Esophagus muscularis mucosa (tissue), 4 donors: ENCODE measurements at places on chromosomes 5 and 9. TPM values are rescaled to one million over a fixed set of nuclear protein-coding genes. Genes with fewer than 3 reads are reported as not detected.

DNA sequence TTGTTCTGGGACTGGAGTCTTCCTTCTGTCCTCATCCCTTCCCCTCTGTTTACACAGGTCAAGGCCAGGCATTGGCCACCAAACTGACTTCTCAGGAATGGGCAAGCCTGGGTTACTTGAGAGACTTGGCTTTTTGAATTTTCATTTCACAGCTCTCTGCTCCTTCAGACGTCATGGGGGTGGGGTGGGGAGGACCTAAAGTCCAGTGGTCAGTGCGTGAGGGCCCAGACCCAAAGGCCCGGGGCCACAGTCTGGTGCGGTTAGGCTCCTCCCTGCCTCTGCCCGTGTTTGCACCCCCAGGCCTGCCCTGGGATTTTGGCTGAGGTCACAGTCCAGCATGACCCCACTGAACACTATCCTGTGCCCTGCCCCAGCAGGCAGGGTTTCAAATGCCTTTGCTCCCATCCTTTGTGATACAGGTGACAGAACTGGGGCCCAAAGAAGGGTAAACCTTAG, 4.1 kb upstream of the CXXC5 start:
- no peak overlapping the region for H3K4me3 ChIP-seq
- peaks cover 25% of the 10 kb centered on the region for H3K4me1 ChIP-seq
- DNase-seq: no peak
- H3K27me3 ChIP-seq: peaks cover under 1% of the 10 kb centered on the region
- H3K27ac ChIP-seq: no peak overlapping the region
- H3K36me3 ChIP-seq: no peaks in the 10 kb centered on the region

DNA sequence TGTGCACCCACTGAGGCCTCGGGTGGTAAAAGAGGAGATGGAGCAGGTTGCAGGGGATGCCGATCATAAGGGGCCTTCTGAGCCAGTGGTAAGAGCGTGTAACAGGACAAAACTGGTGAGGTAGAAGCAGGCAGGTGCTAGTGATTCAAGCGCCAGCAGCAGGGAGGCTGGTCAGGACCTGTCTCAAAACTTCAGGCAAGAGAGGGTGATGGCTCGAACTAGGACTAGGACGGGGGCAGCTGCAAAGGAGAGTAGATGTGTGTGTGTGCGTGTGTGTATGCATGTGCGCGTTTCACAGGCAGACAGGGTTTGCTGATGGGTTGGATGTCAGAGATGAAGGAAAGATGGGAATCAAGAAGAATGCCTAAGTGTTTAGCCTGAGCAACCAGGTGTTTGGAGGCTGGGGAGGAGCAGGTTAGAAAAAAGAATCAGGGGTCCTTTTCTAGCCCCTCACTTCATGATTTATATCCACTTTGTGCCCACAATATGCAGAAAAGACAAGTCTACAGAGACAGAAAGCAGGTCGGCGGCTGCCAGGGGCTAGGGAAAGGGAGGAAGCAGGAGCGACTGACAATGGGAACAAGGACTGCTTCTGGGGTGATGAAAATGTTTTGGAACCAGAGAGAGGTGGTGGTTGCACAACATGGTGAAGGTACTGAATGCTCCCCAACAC, 15.2 kb downstream of the HRH2 start:
- H3K36me3 ChIP-seq: no peaks in the 10 kb centered on the region
- H3K27me3 ChIP-seq: no peaks in the 10 kb centered on the region
- DNase-seq: no peak
- no peak overlapping the region for H3K4me3 ChIP-seq
- no peak overlapping the region for H3K27ac ChIP-seq

- no peaks in the 10 kb centered on the region for H3K36me3 ChIP-seq
- no peaks in the 10 kb centered on the region for H3K4me1 ChIP-seq
- no peak for DNase-seq
- H3K27ac ChIP-seq: no peak overlapping the region
- no peak overlapping the region for H3K4me3 ChIP-seq
These were observed 30.6 kb downstream of the TRMO start for GRCh38 chr9:97891736-97892135.

DNA sequence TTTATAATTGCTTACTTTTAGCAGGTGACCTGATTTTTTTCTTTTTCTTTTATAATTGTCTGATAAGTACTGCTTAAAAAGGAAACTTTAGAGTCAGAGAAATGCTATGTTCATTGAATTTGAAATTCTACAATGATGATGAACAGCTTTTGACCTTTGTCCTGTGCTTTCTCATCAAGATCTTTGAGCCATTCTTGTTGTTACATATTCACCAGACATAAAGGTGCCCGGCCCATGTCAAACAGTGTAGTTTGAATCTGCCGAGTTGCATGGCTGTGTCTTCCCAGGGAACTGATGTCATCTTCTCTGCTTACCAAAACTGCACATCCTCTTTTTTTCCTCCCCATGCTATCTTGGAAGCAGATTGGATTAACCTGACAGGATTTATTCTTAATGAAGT, 163.6 kb downstream of the LRRC70 start:
- H3K27me3 ChIP-seq: no peaks in the 10 kb centered on the region
- H3K4me1 ChIP-seq: no peaks in the 10 kb centered on the region
- H3K36me3 ChIP-seq: no peaks in the 10 kb centered on the region
- H3K27ac ChIP-seq: no peak overlapping the region

- H3K27ac ChIP-seq: no peak overlapping the region
- no peaks in the 10 kb centered on the region for H3K27me3 ChIP-seq
- DNase-seq: no peak
- no peaks in the 10 kb centered on the region for H3K4me1 ChIP-seq
- H3K36me3 ChIP-seq: no peaks in the 10 kb centered on the region
These were observed 680.6 kb downstream of the SEMA5A start for GRCh38 chr5:8865266-8865665.

- DNase-seq: peak; percentile 62
- no peaks in the 10 kb centered on the region for H3K27me3 ChIP-seq
- no peaks in the 10 kb centered on the region for H3K4me1 ChIP-seq
- H3K4me3 ChIP-seq: no peak overlapping the region
These were observed 271.6 kb downstream of the PLK2 start for GRCh38 chr5:58188262-58188651.

GRCh38 chr5:59187857-59188256, 605.0 kb downstream of the RAB3C start:
- H3K27ac ChIP-seq: peak overlapping the region; percentile 31
- no peaks in the 10 kb centered on the region for H3K36me3 ChIP-seq

DNA sequence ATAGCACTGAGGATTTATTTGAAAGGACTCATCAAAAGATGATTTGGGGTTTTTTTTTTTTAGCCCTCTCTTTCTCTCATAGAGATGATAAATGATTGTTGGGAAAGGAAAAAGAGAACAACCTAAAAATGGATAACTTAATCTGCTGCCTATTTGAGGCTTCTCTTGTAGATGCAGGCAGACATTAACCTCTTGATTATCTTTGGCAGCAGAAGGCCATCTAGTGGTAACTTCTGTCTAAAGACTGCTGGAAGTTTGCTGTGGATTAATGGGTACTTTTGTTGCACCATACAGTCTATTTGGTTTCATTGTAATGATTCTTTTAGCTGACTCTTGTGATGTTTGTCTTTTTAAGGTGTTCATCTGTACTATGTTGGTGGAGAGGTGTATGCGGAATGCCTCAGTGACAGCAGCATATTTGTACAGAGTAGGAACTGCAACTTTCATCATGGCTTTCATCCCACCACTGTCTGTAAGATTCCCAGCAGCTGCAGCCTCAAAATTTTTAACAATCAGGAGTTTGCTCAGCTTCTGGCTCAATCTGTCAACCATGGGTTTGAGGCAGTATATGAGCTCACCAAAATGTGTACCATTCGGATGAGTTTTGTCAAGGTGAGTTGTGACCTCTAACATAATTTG, 18.8 kb downstream of the SMIM32 start:
- DNase-seq: no peak
- no peak overlapping the region for H3K4me3 ChIP-seq
- no peaks in the 10 kb centered on the region for H3K4me1 ChIP-seq
- H3K27ac ChIP-seq: no peak overlapping the region

- no peaks in the 10 kb centered on the region for H3K27me3 ChIP-seq
- no peaks in the 10 kb centered on the region for H3K36me3 ChIP-seq
- no peak overlapping the region for H3K27ac ChIP-seq
- no peaks in the 10 kb centered on the region for H3K4me1 ChIP-seq
These were observed 585.2 kb upstream of the TUSC1 start for GRCh38 chr9:26263478-26263877.

DNA sequence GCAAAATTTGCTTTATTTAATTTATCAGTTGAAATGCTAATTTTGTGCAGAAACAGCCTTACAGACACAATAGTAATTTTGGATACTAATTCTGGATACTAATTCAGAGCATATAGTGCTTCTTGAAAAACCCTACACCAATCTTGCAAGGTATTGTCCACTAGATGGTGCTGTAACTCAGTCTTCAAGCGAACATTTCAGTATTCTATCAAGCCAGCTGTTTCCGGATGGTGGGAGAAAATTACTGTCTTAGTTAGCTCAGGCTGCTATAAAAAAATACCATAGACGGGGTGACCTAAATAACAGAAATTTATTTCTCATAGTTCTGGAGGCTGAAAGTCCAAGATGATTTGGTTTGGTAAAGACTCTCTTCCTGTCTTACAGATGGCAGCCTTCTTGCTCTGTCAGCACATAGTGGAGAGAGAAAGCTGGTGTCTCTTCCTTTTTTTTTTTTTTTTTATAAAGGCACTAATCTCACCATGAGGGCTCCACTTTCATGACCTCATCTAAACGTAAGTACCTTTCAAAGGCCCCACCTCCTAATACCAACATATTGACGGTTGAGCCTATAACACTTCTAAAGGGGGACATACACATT, 1306.5 kb upstream of the CDH9 start:
- no peaks in the 10 kb centered on the region for H3K36me3 ChIP-seq
- no peak overlapping the region for H3K4me3 ChIP-seq
- H3K27ac ChIP-seq: no peak overlapping the region
- H3K4me1 ChIP-seq: no peaks in the 10 kb centered on the region
- no peak for DNase-seq
- no peaks in the 10 kb centered on the region for H3K27me3 ChIP-seq

DNA sequence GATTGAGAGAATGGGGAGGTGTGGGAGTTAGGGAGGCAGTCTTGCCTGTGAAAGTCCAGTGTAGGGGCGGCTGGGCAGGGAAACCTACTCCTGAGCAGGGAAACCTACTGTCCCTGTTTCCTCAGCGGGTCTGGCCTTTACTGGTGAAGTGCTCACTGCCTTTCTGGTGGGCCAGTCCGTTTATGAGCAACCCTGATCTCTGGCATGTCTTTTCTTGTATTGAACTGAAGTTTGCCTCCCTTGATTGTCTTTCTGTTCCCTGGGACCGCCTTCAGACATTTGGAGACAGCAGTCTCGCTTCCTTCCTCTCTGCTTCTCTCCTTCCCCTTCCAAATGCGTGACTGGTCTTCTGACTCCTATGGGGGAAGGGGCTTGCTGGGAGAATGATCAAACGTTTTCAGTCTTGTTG, 2.9 kb downstream of the SNX18 start:
- DNase-seq: peak; percentile 91
- H3K4me3 ChIP-seq: peak overlapping the region; percentile 99
- H3K4me1 ChIP-seq: peaks cover 57% of the 10 kb centered on the region
- no peaks in the 10 kb centered on the region for H3K27me3 ChIP-seq
- peak overlapping the region; percentile 96 for H3K27ac ChIP-seq

- no peak overlapping the region for H3K27ac ChIP-seq
- H3K27me3 ChIP-seq: no peaks in the 10 kb centered on the region
- no peak overlapping the region for H3K4me3 ChIP-seq
- no peaks in the 10 kb centered on the region for H3K36me3 ChIP-seq
- H3K4me1 ChIP-seq: no peaks in the 10 kb centered on the region
These were observed 7.2 kb upstream of the TLR4 start for GRCh38 chr9:117697046-117697445.

GRCh38 chr9:112032009-112032408, 135.4 kb downstream of the UGCG start:
- peaks cover 39% of the 10 kb centered on the region for H3K4me1 ChIP-seq
- no peak overlapping the region for H3K27ac ChIP-seq
- H3K36me3 ChIP-seq: no peaks in the 10 kb centered on the region
- no peaks in the 10 kb centered on the region for H3K27me3 ChIP-seq
- no peak for DNase-seq

DNA sequence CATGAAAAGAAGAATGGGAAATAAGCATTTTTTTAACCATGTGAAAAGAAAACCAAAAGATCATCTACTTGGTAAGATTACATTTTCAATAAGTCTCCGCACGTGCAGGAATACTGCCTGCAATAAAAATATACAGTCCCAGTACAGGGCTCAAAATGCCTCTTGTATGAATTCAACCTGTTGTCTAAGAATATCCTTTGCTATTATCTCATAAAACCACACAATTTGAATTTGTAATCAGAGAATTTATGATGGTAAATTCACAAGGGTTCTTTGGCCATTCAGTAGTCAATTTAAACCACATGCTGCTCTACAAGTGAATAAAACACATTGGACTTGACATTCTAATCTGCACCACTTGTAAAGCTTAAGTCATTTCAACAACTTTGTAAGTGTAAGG, 46.6 kb downstream of the ST8SIA4 start:
- DNase-seq: no peak
- H3K4me3 ChIP-seq: no peak overlapping the region
- no peaks in the 10 kb centered on the region for H3K4me1 ChIP-seq
- H3K27ac ChIP-seq: no peak overlapping the region
- H3K27me3 ChIP-seq: no peaks in the 10 kb centered on the region

DNA sequence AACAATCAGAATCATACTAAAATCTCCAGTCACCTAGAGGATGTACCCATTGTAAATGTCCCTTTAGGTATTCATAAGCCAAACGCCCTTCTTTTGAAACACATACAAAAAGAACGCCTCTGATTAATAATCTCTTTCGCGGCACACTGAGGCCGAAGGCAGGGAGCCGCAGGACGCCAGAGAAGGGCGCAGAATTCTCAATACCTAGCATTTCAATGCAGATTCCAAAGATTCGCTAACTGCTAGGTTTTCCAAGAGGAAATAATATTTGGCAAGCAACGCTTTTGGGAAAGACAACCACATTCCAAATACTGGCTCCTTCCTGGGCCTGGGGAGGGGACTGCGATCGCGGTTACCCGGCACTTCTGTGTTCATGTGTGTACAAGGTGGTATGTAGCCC, 203.3 kb downstream of the MEF2C start:
- H3K36me3 ChIP-seq: no peaks in the 10 kb centered on the region
- H3K4me1 ChIP-seq: peaks cover 47% of the 10 kb centered on the region
- H3K27me3 ChIP-seq: peaks cover 100% of the 10 kb centered on the region
- no peak overlapping the region for H3K27ac ChIP-seq

- DNase-seq: no peak
- H3K27me3 ChIP-seq: peaks cover 20% of the 10 kb centered on the region
- H3K4me3 ChIP-seq: no peak overlapping the region
These were observed 3.7 kb downstream of the MYO10 start for GRCh38 chr5:16932401-16932800.

- no peak for DNase-seq
- no peaks in the 10 kb centered on the region for H3K27me3 ChIP-seq
- H3K27ac ChIP-seq: no peak overlapping the region
- H3K36me3 ChIP-seq: no peaks in the 10 kb centered on the region
- H3K4me3 ChIP-seq: no peak overlapping the region
These were observed 5.8 kb downstream of the DCANP1 start for GRCh38 chr5:135441350-135441831.

GRCh38 chr5:83469075-83469474, 2.5 kb upstream of the VCAN start:
- DNase-seq: no peak
- no peaks in the 10 kb centered on the region for H3K27me3 ChIP-seq
- H3K27ac ChIP-seq: no peak overlapping the region
- H3K36me3 ChIP-seq: no peaks in the 10 kb centered on the region

The TPPP gene
- 19.5 TPM for total RNA-seq

The TMEM252 gene
- total RNA-seq: not detected

The ACOT12 gene
- not detected for total RNA-seq

The RPL35 gene
- total RNA-seq: 2,378 TPM

The ZNF454 gene
- 4.8 TPM for total RNA-seq

The TMC1 gene
- not detected for total RNA-seq

The SPATA31A3 gene
- total RNA-seq: not detected

The TTC33 gene
- 25.2 TPM for total RNA-seq

The C9orf40 gene
- total RNA-seq: 5.4 TPM

The CERCAM gene
- 21.7 TPM for total RNA-seq

The HAND1 gene
- not detected for total RNA-seq

The PKD2L2 gene
- 0.39 TPM for total RNA-seq

The TNPO1 gene
- total RNA-seq: 70.0 TPM

The CBY3 gene
- total RNA-seq: not detected
